Fibroblast of gingiva (primary cell): ENCODE measurements at places on chromosomes 11 and 22.

DNA sequence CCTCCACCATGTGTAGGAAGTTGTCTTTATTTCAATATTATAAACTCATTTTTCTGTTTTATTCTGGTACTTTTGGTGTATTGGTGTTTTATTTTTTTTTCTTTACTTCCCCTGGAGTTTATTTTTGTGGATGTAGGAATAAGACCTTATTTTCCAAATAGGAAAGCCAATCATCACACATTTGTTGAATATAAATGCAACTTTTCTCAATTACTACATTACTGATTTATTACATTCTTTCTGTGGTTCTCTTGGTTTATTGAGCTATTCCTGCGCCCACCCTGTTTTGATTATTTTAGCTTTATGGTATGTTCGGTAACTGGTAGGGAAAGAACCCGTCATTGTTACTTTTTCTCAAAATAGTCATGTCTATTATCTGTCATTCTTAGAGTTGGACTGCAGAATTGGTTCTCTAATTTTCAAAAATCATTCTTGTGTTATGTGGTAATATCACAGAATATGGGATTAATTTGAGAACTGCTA is 3.6 kb downstream of the IGLL5 start:
- no peak for DNase-seq

DNA sequence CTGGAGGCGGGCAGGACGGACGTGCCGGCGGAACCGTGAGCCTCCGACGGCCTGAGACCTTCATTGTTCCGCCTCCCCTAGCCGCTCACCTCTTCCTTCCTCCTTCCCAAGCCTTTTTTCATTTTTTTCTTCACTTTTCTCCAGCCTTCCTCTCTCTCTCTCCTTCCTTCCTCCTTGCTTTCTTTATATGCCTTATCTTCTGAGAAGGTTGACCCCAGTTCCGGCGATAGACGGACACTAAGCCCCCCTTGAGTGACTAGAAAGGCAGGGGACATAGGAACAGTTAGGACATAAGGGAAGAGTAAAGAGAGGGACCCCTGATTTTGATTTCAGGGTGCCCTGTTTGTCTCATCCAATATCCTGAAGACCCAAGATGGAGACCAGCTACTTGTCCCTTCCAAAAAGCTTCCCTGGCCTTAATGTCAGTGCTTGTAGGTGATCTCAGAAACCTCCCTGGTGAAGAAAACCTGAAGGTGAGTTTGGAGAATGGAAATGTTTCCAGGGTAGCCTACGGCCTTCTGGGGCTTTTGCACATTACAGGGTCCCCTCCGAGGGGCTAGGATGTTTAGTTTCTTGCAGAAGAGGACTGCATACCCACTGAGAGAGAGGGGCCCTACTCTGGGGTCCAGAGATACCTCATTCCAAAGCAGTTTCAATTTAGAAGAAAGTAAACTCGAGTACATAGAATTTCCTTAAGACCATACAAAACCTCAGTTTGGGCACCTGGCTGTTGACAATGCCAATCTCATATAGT is 3.5 kb downstream of the ADM start:
- no peak for DNase-seq

DNA sequence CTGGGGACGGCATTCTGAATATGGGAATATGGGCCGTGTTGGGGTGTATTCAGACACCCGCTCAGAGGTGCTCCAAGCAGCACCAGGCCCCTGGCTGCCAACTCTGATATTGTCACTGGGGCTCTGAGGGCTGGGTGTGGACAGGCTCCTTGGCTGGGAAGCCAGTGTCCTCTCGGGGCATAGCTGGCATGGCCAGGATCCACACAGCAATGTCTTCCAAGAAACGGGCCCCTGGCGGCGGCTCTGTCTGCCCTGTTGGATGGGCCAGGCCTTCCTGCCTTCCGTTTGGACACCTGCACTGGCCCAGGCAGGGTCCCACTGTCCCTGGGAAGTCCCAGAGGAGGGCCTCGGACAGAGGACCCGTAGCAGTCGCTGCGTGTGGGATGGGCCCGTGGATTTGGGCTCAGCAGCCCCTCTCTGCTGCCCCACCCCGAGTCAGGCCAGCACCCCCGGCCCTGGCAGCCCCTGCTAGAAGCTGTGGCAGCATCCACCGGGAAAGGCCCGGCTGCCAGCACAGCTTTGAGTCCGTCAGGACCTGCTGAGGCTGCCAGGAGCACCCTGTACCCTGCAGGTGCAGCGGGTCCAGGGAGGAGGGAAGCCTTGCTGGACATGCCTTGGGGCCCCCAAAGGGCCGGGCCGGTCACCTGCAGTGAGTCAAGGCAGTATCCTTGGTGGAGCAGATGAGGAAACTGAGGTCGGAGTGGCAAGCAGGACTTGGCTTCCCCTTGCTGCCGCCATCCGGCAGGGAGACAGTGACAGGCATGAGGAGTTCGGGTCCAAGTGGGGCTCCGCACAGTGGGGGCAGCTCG is 4.1 kb downstream of the PANX2 start:
- DNase-seq = no peak

DNA sequence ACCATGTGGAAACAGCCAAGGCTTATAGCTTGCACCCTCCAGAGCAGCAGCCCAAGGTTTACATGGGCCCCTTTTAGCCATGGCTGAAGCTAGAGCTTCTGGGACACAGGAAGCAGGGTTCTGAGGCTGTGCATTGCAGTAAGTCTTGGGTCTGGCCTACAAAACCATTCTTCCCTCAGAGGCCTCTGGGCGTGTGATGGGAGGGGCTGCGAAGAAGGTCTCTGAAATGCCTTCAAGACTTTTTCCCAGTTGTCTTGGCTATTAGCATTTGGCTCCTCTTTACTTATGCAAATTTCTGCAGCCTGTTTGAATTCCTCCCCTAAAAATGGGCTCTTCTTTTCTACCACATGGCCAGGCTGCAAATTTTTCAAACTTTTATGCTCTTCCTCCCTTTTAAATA is 109.5 kb downstream of the BBOX1 start:
- DNase-seq = no peak

DNA sequence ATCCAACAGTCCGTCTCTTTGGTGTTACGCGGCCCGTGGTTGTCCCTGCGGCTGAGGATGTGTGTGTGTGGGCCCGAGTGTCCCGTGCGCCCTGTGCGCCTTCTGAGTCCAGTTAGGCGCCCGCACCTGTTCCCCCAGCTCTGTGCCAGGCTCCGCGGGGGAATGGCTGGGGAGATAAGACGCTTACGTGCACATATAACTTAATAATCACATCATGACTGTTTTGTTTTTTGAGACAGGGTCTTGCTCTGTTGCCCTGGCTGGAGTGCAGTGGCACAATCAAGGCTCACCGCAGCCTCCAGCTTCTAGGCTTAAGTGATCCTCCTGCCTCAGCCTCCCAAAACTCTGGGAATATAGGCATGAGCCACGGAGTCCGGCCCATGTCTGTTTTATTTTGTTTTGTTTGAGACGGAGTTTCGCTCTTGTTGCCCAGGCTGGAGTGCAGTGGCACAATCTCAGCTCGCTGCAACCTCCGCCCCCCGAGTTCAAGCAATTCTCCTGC is 817 bp downstream of the ARL2 start:
- DNase-seq = peak; percentile 28

DNA sequence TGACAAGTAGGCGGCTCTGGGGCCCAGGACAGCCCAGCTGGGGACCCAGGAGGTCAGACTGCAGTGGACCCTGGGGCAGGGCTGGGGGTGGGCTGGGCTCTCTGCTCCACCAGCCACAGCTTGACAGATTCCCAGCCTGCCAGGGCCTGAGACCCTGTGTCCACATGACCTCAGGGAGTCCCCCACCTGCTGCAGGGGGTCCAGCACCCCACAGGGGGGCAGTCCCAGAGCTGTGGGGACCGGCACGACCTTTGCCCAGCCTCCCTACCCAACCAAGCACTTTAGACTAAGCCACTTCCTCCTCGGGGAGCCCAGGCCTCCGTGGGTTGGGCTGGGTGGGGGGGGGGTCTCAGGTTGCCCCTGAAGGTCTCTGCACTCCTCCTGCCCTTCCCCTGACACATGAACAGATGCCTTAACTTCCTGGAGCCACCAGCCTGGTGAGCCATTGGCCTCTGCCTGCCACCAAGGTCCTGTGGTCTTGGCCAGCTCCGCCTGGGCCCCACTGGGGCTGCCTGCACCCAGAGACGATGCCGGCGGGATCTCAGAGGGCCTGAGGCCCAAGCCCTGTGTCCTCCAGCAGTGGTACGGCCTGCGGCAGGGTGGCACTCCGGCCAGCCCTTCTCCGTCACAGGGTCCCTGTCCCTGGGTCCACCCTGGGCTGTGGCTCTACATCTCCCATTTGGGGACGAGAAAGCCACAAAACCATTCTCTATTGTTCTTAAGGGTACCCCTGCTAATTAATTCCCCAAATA is 3.4 kb downstream of the CCDC188 start:
- no peak for DNase-seq

DNA sequence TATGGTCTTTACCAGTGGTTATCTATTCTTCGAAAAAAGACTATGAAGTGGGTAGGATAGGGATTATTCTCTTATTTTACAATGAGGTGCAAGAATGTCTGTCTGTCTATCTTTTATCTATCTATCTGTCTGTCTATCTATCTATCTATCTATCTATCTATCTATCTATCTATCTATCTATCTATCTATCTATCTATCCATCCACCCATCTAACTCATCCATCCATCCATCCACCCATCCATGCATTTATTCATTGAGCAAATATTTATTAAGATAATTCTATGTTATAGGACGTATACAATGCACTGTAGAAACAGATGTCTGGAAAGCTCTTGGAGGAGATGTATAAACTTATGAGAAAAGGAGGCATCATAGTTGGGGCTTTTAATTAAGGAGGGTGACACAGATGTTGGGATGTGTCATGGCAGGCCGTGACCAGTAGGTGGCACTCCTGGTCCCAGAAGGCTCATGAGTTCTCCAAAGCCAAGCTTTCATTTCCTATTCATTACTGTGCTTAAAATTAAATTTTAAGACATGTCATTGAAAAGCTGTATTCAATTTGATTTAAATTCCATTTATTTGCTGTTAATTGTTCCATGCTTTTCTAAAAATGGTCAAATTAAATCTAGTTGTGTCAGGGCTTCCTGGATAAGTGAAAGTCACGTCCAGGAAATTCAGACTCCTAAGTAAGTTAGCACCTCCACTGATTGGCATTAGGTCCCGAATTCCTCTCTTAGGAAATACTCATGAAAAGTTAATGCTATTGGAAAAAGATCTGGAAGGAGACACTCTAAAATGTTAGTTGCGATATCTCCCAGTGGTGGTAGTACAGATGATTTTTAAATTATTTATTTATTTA is 19.0 kb upstream of the E2F8 start:
- peak; percentile 38 for DNase-seq

DNA sequence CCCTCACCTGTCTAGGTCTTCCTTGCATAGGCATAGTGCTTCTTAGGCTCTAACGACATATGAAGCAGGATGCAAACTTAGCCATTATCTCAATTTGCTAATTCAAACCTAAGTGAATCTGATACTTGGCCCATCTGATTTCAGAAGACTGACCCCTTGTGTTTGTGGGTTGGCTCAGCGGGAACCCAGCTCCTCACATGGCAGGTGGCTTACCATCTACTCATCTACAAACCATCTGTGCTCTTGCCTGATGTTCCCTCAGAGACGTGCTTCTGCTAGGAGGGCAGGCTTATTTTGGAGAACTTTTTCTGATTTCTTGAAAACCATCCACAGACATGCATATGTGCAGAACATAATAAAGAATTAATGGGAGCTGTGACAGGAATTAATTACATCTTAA is 15.2 kb downstream of the ELMOD1 start:
- DNase-seq = no peak
